Left ventricle myocardium superior (tissue), 1 donor: ENCODE measurements at places on chromosomes 7 and 10.

GRCh38 chr10:58734664-58735063 lies 222.0 kb downstream of the BICC1 start:
- no peak for DNase-seq

DNA sequence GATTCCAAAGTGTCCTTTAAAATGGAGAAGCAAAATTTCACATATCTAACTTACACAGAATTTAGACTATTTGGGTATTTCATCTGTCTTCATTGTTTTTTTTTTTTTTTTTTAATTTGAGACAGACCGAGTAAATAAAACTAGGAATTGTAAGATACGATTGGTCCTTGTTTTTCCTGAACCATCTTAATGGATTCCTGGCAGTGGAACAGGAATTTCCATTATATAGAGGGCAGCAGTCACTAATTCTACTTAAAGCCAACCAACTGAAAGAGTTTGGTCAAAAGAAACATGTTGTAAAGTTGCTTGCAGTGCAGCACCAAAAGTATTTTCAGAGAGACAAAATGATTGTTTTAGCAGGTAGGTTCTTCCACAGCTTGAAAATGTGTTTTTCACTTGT lies 72.5 kb upstream of the HGF start:
- DNase-seq, result no peak

GRCh38 chr7:1812509-1813393 lies 142.7 kb downstream of the ELFN1 start:
- DNase-seq, result no peak

DNA sequence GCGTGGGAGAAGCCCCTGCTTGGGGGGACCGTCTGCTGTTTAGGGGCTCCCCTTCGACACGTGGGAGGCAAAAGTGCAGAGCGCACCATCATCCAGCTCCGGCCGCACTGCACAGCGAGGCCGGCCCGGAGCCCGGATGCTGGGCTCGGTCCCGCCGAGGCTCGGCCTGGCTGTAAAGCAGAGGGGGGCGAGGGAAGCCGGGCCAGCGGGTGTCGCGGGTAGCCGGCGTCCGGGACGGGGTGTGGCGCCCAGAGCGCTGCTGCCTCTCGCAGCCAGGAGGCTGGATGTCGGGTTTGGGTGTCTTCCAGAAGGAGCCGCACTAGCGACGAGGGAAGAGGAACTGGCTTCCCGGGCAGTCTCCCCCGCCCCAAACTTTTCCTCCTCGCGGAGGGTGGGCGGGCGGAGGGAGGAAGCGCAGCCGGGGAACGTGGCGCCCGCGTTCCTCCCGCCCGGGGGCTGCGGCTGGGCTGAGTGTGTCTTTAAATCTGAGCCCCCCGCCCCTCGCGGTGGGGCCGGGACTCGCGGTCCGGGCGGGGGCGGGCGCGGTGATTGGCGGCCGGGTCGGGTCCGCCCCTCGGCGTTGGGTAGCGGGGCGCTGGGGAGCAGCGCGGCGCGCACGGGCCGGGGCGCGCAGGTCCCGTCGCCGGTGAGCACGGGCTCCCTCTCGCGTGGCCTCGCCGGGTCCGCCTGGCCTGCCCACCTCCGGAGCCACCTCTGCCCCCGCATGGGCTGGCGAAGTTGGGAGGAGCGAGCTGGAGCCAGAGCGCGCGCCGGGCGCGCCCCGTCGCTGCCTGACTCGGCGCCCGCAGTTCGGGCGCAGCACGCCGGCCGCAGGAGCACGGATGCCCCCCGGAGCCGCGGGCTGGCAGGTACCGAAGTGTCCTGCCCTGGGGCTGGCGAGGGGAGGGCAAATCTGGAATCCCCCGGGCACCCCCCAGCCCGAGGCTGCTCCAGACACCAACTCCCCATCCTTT lies at the start of gene PALD1:
PALD1 (plus strand) TSS at position 577 of the 974 bp plus-strand sequence. CDS start 47,185 bp downstream, outside the sequence.
- DNase-seq, result peak; percentile 83

DNA sequence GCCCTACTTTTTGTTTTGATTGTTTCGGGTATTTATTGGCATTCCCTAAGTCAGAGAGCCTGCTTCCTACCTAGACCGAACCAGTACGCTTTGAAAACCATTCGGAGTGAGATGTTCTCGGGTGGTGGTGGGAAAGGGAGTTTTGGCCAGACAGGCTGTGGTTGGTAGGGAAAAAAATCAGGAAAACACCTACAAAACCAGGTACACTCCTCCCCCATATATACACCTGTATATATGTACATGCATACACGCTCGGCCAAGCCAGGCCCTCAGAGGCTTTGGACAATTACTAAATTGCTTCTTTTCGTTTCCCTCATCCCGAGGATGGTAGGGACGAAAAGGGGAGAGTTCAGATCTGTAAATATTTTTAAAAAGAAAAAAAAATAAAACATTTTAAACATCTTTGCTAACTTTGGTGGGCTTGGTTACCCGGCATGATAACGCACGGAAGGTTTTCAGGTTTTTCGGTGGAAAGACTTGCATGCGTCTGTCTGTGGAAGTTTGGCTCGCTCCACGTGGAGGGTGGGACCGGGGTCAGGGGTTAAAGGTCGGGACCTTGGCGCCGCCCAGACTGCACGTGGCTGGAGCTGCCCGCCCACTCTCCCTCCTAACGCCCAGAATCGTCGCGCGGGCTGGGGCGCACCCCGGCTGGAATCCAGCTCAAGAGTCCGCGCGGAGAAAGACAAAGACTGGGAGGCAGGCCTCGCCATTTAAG lies 2.5 kb downstream of the HMX2 start:
- no peak for DNase-seq

DNA sequence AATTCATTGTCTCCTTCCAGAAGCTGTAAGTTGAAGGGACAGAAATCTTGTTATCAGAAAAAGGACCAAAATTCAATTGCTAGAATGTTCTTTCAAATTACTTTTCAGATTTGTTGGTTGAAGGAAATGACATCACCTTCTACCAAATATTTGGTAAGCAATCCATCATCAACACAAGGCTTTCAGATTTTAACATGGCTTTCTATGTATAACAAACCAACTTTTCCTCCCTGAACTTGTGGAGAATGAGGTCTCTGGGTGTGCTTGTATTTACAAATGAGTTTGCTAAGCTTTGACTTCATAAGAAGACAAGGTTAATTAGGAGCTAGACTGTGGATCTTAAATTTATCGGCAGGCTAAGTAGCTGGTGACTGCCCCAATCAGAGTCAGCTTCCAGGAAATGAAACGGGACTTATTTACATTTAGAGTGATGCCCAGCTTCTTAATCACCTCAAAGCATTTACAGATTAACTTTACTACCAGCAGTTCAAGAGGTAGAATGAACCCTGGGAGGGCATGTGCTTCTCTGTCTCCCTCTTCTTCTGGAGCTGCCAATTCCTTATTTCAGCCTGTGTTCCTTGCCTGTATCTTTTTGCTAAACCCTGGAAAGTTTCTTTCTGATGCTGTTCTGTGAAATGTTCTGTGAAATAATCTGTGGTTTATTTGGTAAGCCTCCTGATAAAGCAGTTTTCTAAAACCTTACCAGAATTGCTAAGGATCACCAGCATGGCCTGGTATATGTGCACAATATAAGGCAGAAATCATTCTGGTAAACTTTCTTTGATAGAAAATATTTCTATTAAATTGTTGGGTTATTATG lies 248.8 kb upstream of the FZD8 start:
- no peak for DNase-seq

- no peak for DNase-seq
Measured at GRCh38 chr7:98212532-98213041, 1.3 kb downstream of the BHLHA15 start.

DNA sequence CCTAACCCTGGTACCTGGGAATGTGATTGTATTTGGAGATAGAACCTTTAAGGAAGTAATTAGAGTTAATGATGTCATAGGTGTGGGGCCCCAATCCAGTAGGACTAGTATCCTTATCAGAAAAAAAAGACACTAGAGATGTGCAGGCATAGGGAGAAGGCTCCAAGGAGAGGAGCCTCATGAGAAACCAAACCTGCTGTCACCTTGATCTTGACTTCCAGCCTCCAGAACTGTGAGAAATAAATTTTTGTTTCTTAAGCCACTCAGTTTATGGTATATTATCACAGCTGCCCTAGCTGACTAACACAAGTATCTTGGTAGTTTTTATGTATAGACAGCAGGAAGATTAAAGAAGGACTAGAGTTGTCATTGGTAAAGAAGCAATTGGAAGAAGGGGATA lies 23.9 kb upstream of the CELF2 start:
- no peak for DNase-seq

DNA sequence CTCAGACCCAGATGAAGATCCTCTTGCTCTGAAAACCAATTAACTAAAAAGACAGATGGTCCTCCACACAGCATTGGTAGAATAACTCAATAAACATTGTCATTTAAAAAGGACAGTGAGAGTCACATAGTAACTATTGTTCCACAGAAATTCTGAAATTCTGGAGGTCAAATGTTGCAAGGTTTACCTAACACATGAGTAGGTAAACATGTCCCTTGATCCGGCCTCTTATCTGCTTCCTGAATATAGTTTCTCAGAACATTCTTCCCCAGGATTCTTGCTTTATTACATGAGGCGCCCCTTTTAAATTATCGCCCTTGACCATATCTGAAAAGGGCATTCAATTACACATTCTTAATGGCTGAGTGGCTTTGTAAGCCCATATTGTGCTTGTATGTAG lies 270.7 kb downstream of the SEMA3D start:
- DNase-seq, result no peak

GRCh38 chr10:108989976-108990375 lies 933.3 kb downstream of the XPNPEP1 start:
- DNase-seq, result no peak

- DNase-seq, result no peak
Measured at GRCh38 chr7:4461531-4461930, 220.6 kb upstream of the FOXK1 start.

GRCh38 chr7:108486291-108486966 lies 30.2 kb upstream of the NRCAM start:
- DNase-seq, result no peak

GRCh38 chr7:47497367-47498096 lies 84.4 kb downstream of the TNS3 start:
- no peak for DNase-seq

DNA sequence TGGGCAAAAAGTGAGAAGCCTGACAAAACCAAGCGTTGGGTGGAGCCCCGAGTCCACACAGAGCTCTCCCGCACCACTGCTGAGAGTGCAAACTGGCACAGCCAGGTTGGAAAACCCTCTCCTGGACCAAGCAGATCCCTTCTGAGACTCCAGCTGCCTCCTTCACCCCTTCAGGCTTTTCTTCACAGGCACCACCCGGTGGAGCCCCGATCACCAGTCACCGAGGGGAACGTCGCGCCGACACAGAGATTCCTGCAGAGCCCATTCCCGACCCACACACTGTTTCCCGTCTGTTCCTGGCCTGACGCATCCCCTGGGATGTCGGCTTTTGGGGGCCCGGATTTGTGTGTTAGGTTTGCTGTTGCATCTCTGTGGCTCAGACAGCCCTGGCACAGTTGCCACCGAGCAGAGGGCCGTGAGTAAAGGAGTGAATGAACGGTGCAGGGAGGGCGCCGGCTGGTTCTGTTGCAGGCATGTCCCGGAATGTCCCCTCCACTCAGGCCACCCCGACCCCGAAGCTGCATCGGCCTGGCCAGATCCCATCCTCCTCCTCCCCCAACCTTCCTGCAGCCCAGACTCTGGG lies 51.0 kb upstream of the INPP5A start:
- no peak for DNase-seq

DNA sequence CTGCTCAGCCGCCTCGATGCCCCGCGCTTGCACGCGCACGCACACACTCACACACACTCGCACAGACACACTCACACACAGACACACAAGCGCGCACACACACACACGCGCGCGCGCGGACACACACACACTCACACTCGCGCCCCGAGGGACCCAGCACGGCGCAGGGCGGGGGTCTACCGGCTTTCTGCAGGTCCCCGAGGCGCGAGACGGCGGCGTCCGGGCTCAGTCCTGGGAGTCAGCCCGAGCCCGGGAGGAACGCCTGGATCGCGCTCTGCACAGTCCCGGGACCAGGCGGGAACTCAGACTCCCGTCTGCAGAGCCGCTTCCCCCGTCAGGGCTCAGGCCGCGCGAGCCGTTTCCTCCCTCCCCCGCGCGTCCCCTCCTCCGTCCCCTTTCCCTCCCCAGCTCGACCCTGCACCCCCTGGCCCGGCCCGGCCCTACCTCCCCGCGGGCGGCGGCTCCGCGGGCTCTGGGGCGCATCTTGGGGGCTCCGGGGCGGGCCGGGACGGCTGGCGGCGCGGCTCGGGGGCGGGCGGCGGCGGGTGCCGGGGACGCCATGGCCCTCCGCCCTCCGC lies 464 bp downstream of the DENND2A start:
- DNase-seq, result peak; percentile 65

GRCh38 chr7:19560111-19560883 lies 148.5 kb downstream of the POLR1F start:
- DNase-seq, result no peak
